NCI-H1417 (cell line): ENCODE measurements at places on chromosomes 2 and 18.
A peak's percentile ranks its signal among the peaks of the same experiment; 100 is the strongest.

- DNase-seq = peak; percentile 73
These were observed 68.1 kb downstream of the MYOM1 start for GRCh38 chr18:3151399-3152264.

DNA sequence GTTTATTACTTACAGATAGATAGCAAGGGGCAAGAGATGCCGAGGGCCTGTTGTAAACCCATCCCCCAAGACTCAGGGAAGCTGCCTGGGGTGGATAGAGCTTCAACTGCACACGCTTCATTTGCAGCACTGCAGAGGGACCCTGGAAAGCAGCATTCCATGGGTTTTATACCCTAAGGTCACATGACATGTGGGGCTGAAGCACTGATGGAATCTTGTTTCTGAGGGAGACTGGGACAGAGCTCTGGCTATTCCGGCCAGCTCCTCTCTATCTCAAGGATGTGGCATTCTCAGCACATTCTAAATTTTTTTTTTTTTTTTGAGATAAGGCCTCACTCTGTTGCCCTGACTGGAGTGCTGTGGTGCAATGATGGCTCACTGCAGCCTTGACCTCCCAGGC lies 300.1 kb downstream of the MYCN start:
- DNase-seq = no peak

GRCh38 chr18:79690586-79691482 lies 11.2 kb downstream of the CTDP1 start:
- no peak for DNase-seq

- no peak for DNase-seq
These were observed 189.5 kb downstream of the MTCL1 start for GRCh38 chr18:8894823-8895222.

- no peak for DNase-seq
These were observed 277.5 kb downstream of the ETAA1 start for GRCh38 chr2:67674668-67675067.

- no peak for DNase-seq
These were observed 218.6 kb downstream of the DYM start for GRCh38 chr18:49241852-49242251.

GRCh38 chr2:162243294-162243693 lies at the start of gene FAP:
FAP (minus strand) TSS chr2:162243445; CDS start chr2:162243327, 118 bp downstream.
- DNase-seq = no peak

GRCh38 chr2:193581807-193582206 lies 1387.1 kb upstream of the TMEFF2 start:
- peak; percentile 19 for DNase-seq

- no peak for DNase-seq
These were observed 121.6 kb downstream of the GALNT1 start for GRCh38 chr18:35703043-35703688.

- no peak for DNase-seq
These were observed 408.7 kb upstream of the TCF4 start for GRCh38 chr18:55996717-55997116.

GRCh38 chr2:183292028-183292427 lies 167.8 kb downstream of the NUP35 start:
- no peak for DNase-seq

GRCh38 chr2:20762945-20763683 lies 59.8 kb downstream of the LDAH start:
- DNase-seq = no peak

- peak; percentile 23 for DNase-seq
These were observed 17.9 kb downstream of the LPIN1 start for GRCh38 chr2:11764359-11764758.

DNA sequence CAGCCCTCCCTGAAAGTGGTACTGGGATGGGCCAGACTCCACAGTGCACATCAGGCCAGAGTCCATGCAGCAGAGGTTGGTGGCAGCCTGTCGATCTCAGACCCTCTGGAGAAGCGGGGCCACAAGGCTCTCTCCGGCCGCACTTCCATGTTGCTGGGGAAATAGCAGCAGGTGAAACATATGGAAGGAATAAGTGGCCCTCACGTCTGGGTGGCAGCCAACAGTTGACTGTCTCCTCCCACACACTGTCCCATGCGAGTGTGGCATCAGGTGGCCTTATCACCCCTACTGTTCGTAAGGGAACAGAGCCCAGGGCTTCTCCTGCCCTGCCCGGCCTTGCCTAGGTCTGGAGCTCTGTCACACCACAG lies 58.1 kb upstream of the FOSL2 start:
- DNase-seq = no peak

DNA sequence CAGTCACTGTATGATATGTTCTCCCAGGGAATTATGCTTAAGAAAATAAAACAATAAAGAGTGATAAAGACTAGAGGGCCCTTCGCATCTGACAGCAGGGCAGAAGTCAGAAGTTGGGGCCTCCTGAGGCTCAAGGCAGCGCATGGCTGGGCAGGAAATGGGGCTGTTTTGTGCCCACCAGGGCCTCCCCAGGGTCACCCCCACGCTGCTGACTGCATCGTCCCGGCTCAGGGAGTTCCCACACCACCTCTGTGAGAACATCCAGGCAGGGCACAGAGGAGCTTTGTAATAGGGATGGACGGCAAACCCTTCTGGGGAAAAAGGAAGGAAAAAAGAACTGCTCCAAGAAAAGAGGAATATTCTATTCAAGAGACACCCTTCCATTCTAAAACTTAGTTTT lies 41.2 kb downstream of the PAX3 start:
- DNase-seq = no peak

- no peak for DNase-seq
These were observed 90.3 kb downstream of the LRP2 start for GRCh38 chr2:169272010-169272409.

DNA sequence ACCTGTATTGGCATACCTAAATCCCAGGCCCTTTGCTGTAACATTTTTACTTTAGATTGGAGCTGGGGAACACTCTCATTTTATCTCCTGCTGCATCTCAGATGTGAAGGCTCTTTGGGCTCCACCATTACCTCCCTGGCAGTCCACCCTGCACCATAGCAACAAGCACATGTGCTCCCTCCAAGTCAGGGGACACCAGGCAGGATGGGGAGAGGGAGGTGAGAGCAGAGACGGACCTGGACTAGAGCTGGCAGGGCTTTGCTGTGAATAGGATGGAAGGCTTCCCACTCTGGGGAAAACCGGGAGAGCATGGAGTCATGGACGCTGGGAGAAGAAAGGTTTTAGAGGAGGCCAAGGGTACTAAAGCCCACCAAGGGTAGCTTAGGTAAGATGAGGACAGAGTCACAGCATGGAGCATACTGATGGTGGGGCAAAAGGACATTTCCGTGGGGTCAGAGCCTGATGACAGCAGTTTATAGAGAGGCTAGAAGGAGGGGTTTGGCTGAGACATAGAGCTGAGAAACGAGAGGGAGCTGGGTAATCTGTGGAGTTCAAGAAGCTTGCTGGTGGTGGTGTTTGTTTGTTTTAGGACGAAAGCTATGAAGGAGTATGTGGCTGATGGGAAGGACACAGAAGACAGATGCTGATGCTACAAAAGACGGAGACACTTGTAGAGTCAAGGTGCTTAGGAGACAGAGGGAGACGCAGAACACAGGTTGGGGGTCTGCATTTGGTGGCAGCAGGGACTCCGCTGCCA lies 134.8 kb downstream of the COL6A3 start:
- no peak for DNase-seq

DNA sequence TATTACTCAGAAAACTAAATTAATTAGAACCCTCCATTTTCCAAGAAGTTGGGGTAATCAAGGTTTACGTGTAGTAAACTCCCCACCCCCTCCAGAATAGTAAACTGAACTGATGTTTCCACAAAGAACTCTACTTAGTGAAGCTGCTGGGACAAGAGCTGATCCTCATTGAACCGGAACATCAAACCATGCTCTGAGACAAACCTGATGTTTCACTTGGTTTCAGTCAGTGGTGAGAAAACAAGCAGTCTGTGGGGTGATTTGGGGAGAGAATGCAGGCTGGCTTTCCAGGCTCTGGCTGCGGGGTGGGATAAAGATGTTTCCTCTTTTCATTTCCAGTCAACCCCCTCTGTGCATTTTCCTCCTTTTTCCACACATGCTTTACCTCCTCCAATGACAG lies 38.2 kb downstream of the CELF4 start:
- no peak for DNase-seq

DNA sequence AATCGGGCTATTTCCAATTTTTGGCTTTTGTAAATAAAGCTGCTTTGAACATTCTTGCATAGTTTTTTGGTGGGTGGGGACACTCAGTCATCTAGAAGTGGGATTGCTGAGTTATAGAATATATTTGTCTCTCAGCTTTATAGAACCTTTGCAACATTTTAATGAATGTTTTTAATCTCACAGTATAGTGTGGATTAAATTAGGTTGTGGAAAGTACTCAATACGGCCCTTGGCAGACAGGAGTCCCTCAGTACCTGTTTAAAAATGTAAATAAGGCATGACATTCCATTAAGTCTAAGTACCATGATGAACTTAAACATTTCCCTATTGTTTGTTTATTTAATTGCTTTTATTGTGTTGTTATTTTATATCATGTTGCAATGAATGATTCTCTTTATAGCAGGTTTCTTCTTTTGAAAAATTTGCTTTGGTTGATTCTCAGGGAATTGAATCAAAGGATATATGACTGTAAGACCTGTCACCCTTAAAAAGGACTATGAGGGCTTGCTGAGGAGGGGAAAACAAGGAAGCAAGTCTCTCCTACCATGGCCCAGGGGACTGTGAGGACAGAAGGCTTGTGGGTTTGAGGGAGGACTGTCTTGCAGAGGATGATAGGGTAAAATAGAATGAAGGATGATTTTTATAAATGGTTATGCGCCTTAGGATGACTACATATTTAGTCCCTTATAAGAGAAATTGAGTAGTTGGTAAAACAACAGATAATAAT lies 165.1 kb downstream of the RPIA start:
- no peak for DNase-seq

DNA sequence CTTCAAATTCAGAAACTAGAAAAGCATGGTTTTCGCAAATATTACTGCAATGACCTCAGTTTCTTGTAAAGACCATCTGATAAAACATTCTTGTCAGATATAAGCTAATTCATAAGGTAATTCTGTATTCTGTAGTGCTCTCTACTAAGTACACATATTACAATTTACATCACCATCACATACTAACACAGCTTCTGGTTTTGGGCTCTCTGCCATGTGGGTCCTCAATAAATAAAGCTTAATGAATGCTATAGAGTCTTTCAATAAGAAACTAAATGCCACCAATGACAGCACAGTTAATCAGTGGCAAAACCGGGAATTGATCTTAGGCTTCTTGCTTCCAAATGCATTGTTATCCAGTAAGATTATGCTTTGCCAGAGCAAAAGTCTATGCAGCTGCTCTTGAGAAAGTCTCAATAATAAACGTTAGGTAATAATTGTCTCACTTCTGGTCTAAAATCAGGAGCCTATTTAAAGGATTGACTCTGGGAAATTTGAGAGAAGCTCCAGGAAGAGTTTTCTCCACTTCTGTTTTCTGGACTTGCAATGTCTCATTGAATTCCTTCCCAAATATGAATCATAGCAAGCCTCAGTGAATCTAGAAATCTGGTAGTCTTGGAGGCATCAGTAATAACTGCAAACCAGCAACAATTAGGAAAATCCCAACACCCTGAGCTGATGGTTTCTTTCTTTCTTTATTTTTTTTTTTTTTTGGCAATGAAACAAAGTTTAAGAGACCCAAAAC lies 67.9 kb upstream of the RAPGEF4 start:
- no peak for DNase-seq

- DNase-seq = no peak
These were observed 2.2 kb downstream of the LOXL3 start for GRCh38 chr2:74551530-74551929.

GRCh38 chr2:3294069-3294468 lies 83.5 kb downstream of the EIPR1 start:
- peak; percentile 42 for DNase-seq

DNA sequence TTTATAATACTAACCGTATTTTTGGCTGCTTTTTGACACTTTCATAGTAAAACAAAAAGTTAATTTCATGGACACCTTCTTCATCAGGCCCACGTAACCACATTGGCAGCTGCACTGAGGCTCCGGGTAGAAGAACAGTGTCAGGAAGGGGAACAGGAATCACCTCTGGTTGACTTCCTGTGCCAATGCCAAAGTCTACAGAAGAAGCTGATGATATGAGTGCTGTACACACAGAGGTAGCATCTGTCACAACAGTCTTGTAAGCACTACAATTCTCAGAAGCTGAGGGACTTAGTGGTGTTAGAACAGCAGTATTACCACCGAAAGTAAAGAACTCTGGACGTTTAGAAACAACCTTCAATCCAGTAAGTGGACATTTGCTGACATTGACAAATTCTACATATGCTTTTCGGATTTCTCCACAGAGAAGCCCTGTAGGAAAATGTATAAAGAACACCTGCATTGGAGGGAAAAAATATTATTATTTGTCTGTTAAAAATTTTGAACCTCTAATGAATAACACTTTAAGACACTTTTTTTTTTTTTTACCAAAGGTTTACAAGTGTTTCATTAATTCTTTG lies 85.3 kb downstream of the TRAPPC8 start:
- DNase-seq = no peak

DNA sequence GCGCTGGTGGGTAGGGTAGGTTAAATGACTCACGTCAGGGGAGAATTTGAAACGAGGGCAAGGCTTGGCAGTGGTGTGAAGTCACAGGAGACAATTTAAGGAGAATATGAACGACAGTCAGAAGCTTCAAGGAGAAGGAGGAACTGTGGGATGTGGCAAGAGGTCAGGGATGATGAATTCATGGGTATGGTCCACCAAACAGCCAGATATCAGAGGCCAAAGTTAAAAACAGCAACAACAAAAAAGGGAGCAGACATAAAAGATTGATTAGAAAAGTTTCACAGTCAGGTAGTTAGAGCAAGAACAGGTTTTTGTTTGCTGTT lies 1.4 kb upstream of the ZNF396 start:
- DNase-seq = no peak

- DNase-seq = peak; percentile 86
These were observed 157.7 kb downstream of the COL4A4 start for GRCh38 chr2:227006189-227006897.

- DNase-seq = no peak
These were observed 24.4 kb downstream of the MPHOSPH10 start for GRCh38 chr2:71154798-71155197.

- DNase-seq = no peak
These were observed 755 bp downstream of the SPAST start for GRCh38 chr2:32064021-32064601.

- no peak for DNase-seq
These were observed 18.1 kb downstream of the IMPA2 start for GRCh38 chr18:11999429-11999828.

GRCh38 chr2:46973673-46974072 lies 58.1 kb upstream of the MCFD2 start:
- DNase-seq = no peak

DNA sequence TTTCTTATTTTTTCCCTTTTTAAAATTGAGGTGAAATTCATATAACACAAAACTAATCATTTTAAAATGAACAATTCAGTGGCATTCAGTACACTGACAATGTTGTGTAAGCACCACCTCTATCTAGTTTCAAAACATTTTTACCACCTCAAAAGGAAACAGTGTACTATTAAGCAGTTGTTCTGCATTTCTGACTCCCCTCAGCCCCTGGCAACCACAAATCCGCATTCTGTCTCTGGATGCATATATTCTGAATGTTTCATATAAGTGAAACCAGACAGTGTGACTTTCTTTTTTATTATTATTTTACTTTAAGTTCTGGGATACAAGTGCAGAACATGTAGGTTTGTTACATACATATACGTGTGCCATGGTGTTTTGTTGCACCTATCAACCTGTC lies 19.2 kb upstream of the TANK start:
- DNase-seq = no peak

GRCh38 chr2:187403568-187404260 lies 44.3 kb downstream of the CALCRL start:
- no peak for DNase-seq
